RKO (cell line): ENCODE measurements at places on chromosomes 16 and 17.

- no peak for DNase-seq
Observed at GRCh38 chr16:88034770-88035169, 83.5 kb downstream of the BANP start.

DNA sequence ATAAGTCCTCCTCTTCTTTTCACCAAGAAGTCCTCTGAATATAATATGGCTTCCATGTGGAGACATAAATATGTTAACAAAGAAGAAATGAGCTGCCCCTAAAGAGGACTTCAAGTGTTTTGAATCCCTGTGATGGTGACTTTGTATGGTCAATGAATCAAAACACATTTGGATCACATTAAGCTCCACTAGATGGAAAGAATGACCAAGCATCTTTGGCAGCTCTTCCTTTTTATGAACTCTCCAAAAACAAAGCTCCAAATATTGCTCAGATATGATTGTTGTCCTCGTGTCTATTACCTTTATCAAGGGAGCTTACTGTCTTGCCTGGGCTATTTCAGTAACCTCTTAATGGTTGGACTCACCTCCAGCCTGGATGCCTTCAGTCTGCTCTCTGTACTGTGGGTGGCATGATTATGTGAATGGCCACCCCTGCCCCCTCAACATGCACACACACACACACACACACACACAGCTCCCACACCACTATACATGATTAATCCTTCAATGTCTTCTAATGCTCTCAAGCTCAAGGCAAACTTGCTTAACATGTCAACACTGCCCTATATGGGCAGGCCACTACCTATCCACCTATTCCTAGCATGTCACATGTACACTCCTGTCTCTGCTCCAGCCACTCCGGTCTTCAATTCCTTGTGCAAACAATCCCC lies 346.6 kb upstream of the SALL1 start:
- DNase-seq = no peak

DNA sequence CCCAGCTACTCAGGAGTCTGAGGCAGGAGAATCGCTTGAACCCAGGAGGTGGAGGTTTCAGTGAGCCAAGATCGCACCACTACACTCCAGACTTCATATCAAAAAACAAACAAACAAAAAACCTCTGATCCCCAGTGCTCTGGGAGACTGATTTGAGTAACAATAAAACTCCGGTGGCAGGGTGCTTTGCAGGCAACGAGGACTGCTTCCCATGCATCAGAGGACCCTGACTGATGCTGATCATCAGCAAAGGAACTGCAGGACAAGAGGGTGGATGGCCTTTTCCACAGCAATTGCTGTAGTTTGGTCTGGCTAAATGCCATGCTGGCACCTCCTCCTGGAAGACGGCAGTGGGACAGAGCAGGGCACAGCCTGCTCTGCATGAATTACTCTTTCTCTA lies 6.4 kb upstream of the SLC39A11 start:
- no peak for DNase-seq

DNA sequence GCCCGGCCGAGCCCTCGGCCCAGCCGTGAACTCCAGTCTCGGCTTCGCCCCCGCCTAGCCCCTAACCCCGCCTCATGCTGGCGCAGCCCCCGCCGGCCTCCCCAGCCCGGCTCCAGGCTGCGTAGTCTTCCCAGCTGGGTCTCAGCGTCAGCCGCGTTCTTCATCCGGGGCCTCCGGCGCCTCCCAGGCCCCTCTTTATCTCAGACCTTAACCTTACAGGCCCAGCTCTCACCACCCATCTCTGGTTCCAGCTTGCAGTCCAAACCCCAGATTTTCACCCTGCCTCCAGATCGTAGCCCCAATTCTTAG lies at the start of gene PROCA1:
PROCA1 (minus strand) TSS at position 166 of the 309 bp plus-strand sequence. CDS start 228 bp downstream, outside the sequence.
- DNase-seq = no peak
